Stimulated activated CD4-positive, alpha-beta T cell treated with anti-CD3 and anti-CD28 coated beads, Interleukin-1b, Interleukin-23, amount 100 ng/mL, for 1 hour (primary cell): ENCODE measurements at places on chromosomes 7 and 10.

DNA sequence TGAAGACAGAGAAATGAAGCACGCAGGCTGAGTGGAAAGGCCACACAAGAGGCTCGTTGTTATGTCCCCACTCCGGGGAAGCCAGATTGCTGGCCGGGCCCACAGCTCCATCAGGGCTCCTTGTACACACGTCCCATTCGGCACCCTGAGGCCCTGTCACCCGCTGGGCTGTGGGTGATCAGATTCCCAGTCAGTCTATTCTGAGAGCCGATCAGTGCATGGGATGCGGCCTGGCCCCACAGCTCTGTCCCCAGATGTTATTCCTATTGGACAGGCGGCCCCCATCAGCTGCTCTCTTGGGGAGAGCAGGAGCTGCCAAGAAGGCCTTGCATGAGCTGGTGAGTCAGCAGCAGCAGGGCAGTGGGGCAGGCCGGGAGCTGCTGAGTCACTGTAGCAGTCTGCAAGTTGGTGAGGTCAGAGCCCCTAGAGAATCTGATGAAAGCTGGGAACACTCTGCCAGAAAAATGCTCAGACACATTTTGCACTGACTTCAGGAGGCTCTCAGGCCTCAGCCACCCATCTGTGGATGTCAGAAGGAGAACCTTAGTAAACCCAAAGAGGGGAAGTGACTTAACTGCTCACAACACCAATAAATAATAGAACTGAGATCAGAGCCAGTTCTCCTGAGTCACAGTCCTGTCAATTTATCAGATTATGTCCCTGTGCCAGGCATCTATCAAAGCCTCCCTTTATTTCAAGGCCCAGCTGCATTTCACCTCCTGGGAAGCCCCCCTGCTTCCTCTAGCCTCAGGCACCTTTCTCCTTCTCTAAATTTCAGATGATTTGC is 9.4 kb upstream of the PSAP start:
- no peak for DNase-seq

DNA sequence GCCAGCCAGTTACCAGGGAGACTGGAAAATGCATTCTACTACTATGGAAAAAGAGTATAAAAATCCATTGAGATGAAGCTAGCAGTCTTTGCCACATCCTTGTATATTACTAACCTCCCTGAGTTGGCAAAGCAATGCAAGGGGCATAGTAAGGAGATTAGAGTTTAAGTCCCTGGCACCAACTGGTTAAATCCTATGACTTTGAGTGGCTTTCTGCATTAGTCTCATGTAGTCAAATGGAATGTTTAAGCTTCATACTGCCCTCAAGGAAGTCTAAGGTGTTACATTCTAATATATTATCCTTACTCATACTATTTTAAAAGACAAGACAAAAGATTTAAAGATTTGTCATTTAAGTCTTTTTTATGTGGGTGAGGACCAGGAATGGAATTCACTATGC is 110.1 kb downstream of the INHBA start:
- DNase-seq, result no peak

- DNase-seq, result no peak
Observed at GRCh38 chr10:92712016-92712889, 22.5 kb downstream of the HHEX start.

- no peak for DNase-seq
Observed at GRCh38 chr10:33073641-33074415, 115.8 kb upstream of the ITGB1 start.

- no peak for DNase-seq
Observed at GRCh38 chr7:4175346-4175973, 506.6 kb upstream of the FOXK1 start.

DNA sequence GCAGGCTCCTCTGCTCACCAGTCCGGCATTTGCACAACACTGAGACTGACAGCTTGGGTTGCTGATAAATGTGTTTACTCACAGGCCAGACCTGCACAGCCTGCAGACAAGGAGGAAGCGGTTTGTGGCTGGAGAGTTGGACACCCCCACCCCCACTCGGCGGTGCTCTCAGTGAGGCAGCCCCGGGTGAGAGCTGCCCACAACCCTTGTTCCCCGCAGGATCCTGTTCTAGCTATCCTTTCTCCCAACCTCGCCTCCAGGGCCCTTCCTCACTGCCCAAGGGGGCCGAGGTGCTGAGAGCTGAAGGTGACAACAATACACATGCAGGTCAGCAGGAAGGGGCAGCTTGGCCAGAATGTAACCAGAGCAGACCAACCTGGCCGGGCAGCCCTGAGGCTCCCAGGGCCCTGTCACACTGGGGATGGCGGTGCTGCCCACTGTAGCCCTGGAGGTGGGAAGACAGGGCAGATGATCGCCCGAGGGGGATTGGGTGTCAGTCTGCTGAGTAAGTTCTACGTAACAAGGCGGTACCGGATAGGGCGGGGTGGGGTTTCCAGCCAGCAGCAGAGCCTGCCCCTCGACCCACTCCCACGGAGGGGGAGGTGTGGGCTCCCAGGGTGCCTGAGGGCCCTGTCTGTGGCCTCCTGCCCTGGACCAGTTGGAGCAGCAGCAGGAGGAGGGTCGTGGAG is 2.1 kb upstream of the ADAM8 start:
- no peak for DNase-seq

- DNase-seq, result no peak
Observed at GRCh38 chr7:135714534-135715009, 13.4 kb downstream of the SLC13A4 start.

- no peak for DNase-seq
Observed at GRCh38 chr7:134186027-134186426, 58.9 kb downstream of the LRGUK start.
